CD4-positive, alpha-beta T cell treated with Interleukin-6 at 100 ng/mL for 8 hours (primary cell): ENCODE measurements at places on chromosomes 16 and 17.
A peak's percentile ranks its signal among the peaks of the same experiment; 100 is the strongest.

GRCh38 chr17:2705888-2706795 lies 5.4 kb downstream of the CLUH start:
- DNase-seq, result no peak

DNA sequence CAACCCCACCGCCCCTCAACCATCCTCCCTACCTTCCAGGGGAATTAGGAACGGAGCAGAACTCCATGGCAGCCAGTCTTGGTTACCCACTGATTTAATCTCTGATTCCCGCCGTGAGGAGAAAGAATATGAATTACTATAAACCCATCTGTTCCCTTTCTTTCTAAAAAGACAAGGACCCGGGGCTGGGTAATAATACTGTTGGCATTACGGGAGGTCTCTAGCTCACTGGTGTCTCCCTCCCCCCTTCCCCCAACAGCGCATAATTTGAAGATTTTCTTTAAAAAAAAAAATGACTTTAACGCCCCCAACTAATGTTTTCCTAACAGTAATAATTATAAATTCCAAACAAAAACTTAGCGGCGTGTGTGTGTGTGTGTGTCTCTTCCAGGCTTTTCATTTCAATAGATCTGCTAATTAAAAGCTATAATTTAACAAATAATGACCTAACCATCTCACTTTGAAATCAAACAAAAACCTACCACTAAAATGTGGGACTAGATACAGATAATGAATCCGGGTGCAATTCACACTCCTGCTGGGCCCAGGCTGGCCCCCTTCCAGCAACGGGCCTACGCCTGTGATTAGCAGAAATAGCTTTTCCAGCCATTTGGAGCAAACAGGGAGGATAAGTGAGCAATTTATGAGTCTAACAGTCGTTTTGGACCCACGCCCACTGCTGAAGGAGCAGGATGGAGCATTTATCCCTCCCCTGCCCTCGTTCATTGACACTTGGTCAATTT lies 18.2 kb upstream of the BHLHA9 start:
- no peak for DNase-seq

GRCh38 chr17:72838068-72838467 lies 254.4 kb downstream of the SLC39A11 start:
- DNase-seq, result no peak

- DNase-seq, result no peak
Observed at GRCh38 chr17:76727745-76728456, 1.3 kb downstream of the METTL23 start.

DNA sequence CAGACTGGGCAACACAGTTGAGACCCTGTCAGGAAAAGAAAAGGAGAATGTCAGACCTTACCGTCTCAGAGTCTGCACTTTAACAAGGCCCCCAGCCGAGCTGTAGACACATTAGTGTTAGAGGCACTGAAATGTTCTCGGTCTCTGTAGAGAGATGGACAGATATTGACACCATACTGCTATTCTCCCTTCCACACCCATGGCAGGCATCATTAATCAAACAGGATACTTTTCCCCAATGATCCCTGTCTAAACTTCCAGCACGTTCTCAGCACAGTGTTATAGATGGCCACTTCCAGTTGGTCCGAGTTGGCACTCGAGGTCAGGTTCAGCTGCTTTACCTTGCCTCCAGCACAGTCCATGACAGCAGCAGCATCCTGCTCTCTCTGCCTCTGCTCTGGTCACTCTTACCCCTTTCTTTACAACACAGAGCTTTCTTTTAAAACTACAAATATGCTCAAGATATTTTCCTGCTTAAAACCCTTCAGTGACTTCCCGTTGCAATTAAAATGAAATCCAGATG lies 251.6 kb downstream of the SNX29 start:
- no peak for DNase-seq

- DNase-seq, result no peak
Observed at GRCh38 chr17:41071606-41072360, 6.1 kb upstream of the KRTAP2-4 start.

- no peak for DNase-seq
Observed at GRCh38 chr16:1839554-1839953, 12.5 kb downstream of the FAHD1 start.

GRCh38 chr17:54754560-54754959 lies 146.1 kb upstream of the TOM1L1 start:
- no peak for DNase-seq

- DNase-seq, result no peak
Observed at GRCh38 chr17:3880983-3881382, 11.9 kb downstream of the CAMKK1 start.

GRCh38 chr16:7335991-7336634 lies 3.5 kb downstream of the RBFOX1 start:
- DNase-seq, result no peak

DNA sequence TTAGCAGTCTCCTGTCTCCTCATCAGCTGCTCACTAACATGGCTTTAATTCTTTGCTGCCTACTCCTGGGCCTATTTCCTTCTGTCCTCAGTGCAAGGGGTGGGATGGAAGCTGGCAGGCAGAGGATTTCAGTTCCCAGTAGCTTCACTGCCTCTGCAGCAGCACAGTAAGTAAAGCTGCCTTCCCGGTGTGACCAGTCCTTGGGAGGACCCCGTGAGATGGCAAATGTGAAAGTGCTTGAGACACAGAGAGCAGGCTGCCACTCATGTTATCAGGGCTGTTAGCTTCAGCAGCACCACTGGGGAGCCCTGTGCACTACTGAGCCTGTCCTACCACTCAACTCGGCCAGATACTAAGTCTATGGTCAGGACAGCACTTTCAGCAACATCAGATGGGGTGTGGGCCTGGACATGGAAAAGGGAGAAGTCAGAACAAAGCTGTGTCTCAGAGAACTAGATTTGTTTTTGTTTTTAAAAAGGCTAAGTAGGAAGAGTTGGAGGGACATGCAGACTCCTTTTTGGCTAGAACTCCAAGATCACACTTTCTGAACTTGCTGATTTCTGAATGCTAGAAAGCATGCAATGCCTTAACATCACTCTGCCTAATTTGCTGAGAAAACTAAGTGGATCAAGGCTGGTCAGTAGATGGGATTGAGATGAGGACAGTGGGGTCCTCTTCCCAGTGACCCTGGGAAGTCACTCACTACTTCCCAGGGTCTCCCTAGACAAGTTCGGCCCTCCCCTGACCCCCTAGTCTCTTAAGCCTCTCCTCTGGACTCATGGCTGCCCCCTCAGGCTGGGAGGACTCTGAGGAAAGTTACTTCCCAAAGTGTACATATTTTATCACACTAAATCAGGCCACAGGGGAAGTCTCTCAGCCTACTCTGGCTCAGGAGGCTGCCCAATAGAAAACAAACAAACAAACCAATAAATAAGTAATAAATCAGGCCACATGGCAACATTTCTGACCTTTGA lies 1.1 kb downstream of the ACSF2 start:
- DNase-seq, result peak; percentile 14

DNA sequence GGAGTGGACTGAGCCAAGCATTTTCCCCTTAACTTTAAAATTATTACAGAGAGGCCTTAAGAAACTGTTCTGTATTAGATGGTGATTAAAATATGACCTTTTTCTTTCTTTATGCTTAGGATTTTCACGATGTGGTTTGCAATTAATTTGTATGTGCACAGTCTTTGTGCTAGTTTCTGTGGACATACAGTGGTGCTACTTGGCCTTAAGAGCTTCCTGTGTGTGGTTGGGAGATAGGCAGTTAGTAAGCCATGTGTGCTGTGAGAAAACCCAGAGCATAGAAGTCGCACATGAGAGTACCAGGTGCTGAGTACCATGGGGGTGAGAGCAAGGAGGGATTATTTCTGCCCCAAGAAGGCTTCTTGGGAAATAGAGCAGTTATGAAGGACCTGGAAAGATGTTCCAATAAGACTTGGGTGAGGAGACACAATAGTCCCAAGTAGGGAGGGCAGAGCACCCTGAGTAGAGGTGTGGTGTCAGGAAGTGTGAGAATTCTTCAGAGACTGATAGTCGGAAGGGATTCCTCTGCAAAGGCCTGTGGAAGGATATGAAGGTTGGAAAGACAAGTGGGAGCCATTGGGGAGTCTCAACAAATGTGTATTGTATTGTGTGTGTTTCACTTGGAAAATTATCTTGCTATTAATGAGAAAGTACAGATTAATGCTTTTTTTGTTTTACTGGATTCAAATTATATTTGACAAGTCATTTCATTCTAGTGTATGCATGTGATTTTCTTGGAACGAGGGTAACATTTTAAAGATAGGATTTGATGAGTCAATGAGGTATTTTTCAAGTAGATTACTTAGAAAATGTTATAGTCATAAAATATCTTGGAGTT lies 239.9 kb downstream of the PRKCA start:
- peak; percentile 11 for DNase-seq

DNA sequence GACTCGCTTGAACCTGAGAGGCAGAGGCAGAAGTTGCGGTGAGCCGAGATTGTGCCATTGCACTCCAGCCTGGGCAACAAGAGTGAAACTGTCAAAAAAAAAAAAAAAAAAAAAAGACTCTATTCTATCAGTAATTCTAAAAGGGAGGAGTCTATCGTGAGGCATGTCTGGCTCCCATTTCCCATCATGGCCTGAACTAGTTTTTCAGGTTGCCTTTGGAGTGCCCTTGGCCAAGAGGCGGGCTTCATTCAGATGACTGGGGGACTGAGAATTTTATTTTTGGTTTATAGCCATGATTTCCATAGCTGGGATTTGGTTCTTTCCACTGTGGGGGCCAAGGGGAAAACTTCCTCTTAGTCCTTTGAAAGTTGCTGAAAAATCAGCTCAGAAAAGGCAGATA lies 3.5 kb upstream of the SNX29 start:
- DNase-seq, result no peak

- no peak for DNase-seq
Observed at GRCh38 chr17:74268558-74268957, 5.5 kb upstream of the DNAI2 start.

GRCh38 chr17:34537445-34537844 lies 41.9 kb upstream of the TMEM132E start:
- no peak for DNase-seq

DNA sequence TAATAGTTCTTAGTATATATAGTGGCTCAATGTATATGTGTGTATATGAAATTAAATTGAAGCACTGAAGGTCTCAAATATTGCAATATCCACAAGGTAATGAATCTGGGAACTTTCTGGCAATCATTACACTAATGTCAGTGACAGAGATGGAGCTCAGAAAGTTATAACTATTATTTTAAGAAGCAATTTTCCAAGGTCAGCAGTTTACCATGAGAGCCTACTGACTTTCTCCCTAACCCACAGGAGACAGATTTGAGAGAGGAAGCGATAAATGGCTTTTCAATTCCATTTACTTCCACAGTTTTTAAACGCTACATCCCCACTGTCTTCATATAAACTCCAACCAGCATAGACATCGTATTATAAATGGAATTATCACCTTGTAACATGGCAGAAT lies 92.9 kb downstream of the PCTP start:
- DNase-seq, result no peak

- no peak for DNase-seq
Observed at GRCh38 chr16:77531752-77532151, 96.9 kb upstream of the ADAMTS18 start.

DNA sequence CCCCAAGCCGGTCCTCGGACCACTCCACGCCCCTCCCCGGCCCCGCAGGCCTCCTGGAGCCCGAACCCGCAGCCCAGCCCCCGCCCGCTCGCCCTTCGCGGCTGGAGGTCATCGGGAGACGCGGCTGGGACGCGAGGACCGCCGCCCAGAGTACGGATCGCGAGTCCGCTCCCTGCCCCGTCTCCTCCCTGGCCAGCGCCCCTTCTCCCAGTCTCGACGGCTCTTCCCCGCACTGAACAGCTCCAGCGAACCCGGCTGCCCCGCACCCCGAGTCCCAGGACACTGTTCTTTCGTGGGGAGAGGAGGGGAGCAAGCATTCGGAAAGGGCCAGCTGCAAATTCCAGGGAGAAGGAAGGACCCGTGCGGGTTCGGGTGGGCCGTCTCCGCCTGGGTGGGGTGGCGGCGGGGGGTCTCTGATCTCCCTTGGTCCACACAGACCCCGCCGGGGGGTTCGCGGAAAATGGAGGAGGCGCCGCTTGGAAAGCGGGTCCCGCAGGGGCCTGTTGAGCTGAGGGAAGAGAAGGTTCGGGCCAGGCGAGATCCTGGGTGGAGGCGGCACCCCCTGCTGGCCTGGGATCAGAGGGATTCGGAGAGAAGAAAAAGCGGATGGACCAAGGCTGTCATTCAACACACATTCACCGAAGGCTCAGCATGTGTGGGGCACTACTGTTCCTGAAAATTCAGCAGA lies 632 bp upstream of the RTN4RL1 start:
- DNase-seq, result no peak

DNA sequence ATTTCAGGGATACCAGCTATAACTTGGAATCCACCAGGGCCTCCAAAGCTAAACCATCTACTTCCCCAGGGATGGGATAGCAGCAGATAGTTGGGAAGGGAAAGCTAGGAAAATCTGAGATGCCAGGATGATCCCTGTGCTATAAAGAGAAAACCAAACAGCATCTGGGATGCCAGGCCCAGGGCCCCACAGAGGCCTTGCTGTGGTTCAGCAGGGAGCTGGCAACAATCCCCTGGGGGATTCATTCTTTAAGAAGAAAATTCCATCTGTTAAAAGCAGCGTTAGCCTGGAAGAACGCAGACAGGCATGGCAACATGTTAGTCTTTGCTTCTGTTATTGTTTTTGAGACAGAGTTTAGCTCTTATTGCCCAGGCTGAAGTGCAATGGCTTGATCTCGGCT lies 16.6 kb downstream of the MYO18A start:
- DNase-seq, result no peak

DNA sequence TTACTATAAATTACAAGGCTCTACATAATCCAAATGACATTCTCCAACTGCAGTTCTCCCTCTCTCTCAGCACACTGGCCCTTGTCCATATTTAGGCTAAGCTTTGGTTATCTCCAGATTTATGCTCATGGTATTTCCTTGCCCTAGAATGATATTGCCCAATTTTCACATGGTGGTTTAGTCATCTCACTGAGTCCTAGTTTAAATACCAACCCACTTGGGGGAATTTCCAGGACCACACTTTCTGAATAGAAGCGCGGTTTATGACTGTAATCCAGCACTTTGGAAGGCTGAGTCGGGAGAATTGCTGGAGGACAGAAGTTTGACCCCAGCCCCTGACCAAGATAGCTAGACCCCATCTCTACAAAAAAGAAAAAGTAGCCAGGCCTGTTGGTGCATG lies 280.1 kb upstream of the MON1B start:
- DNase-seq, result no peak

DNA sequence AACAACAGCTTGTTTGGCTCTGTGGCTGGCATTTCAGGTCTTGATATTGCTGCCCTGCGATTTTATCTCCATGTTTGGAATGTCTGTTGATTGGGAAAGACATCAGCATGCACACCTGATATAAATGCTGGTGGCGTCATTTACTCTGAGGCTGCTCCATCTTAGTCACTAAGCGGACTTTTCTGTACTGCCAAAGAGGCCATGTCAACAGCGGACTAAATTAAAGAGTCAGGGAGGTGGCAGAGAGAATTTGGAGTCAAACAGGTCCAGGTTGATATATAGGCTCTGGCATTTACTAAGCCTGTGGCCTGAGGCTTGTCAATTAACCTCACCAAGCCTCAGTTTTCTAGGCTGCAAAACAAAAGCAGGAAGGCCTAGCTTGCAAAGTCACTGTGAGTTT lies 6.2 kb downstream of the RBFOX1 start:
- no peak for DNase-seq

- DNase-seq, result no peak
Observed at GRCh38 chr17:46159686-46160085, 33.5 kb downstream of the KANSL1 start.

- DNase-seq, result no peak
Observed at GRCh38 chr16:6146874-6147425, 1049.4 kb upstream of the EEF2KMT start.
